ENCODE measurements at places on chromosomes 3 and 15. TPM values are rescaled to one million over a fixed set of nuclear protein-coding genes. Genes with fewer than 3 reads are reported as not detected.

ASB14 gene
- not detected for total RNA-seq

DNA sequence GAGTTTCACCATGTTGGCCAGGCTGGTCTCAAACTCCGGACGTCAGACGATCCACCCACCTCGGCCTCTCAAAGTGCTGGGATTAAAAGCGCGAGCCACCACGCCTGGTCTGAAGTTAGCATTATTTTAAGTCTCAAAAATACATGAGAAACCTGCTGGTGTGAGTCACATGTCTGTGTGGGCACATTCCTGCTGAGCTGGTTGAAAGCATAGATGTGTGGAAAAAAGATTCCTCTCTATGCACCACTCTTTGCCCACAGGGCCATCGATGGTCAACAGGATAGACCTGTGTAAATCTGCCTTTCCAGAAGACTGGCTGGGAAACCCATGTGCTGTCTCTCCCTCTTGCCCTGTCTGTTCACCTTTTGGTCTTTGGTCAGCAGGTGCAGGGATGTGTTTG is 63.5 kb downstream of the CHRD start:
- no peaks in the 10 kb centered on the region for H3K36me3 ChIP-seq
- no peak overlapping the region for H3K27ac ChIP-seq
- H3K4me3 ChIP-seq: no peak overlapping the region
- DNase-seq: no peak

MUC4 gene
- total RNA-seq: not detected

DNA sequence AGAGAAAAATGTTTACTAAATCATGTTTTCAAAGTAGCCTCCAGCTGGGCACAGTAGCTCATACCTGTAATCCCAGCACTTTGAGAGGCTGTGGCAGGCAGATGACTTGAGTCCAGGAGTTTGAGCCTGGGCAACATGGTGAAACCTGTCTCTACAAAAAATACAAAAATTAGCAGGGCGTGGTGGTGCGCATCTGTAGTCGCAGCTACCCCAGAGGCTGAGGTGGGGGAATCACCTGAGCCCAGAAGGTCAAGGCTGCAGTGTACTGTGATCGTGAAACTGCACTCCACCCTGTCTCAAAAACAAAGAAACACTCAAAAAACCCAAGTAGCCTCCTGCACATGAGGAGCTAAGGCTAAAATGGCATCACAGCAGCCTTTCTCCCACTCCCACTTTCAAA is 1.6 kb upstream of the PPIB start:
- peaks cover 24% of the 10 kb centered on the region for H3K4me1 ChIP-seq
- no peak for DNase-seq
- peaks cover 10% of the 10 kb centered on the region for H3K36me3 ChIP-seq
- peak overlapping the region; percentile 97 for H3K27ac ChIP-seq
- peak overlapping the region; percentile 93 for H3K4me3 ChIP-seq

GRCh38 chr3:80733522-80734176 is 965.9 kb upstream of the ROBO1 start:
- H3K4me1 ChIP-seq: no peaks in the 10 kb centered on the region
- no peaks in the 10 kb centered on the region for H3K27me3 ChIP-seq
- no peaks in the 10 kb centered on the region for H3K36me3 ChIP-seq
- DNase-seq: no peak
- no peak overlapping the region for H3K27ac ChIP-seq

- no peak overlapping the region for H3K27ac ChIP-seq
- H3K27me3 ChIP-seq: no peaks in the 10 kb centered on the region
- H3K4me1 ChIP-seq: no peaks in the 10 kb centered on the region
- DNase-seq: no peak
- no peaks in the 10 kb centered on the region for H3K36me3 ChIP-seq
- no peak overlapping the region for H3K4me3 ChIP-seq
Measured at GRCh38 chr3:38610934-38611333, 38.6 kb downstream of the SCN5A start.

DNA sequence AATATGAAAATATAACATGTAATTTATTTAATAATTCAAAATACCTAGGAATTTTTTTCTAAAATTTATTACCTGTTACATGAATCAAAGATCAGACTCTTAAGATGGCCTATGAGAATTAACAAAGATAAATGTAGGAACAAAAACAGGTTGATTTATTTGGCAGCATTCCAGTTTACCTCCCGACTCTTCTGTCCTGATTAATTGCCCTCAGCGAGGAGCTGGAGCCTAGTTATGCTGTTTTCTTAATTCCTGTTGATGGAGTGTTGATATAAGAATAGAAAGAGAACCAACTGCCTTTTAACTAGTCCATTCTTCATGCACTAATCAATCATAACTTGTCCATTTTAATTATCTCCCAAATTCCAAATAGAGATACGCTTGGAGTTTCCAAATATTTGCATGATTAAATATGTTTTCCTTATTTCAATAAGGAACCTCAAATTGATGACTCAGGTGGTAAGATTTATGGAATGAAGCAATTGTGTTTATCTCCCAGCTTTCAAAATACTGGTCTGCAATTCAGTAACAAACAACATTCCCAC is 10.6 kb upstream of the CPB1 start:
- H3K4me1 ChIP-seq: no peaks in the 10 kb centered on the region
- H3K4me3 ChIP-seq: no peak overlapping the region
- H3K27me3 ChIP-seq: peaks cover 7% of the 10 kb centered on the region
- no peak overlapping the region for H3K27ac ChIP-seq

DNA sequence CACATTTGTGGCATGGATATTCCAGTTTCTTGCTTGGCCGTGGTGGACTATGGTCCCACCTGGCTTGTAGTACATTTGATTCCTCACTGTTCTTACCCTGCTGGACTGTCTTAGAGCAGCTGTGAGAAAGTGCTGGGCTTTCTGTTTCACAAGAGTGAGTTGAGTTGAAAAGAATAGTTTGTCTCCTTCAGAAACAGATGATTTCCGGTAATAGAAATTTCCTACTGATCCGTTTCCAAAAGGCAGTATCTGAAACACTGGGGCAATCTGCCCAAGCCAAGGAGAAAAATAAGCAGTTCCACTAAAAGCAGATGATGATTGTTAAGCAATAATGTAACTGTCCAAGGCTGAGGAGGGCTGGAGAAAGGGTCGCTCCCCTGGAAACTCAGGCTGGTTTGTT is 96.0 kb downstream of the SUCLG2 start:
- H3K36me3 ChIP-seq: peaks cover 54% of the 10 kb centered on the region
- DNase-seq: no peak
- no peak overlapping the region for H3K4me3 ChIP-seq
- no peaks in the 10 kb centered on the region for H3K27me3 ChIP-seq
- peaks cover 12% of the 10 kb centered on the region for H3K4me1 ChIP-seq

GRCh38 chr15:65056106-65056505 is 10.9 kb downstream of the SLC51B start:
- H3K4me3 ChIP-seq: no peak overlapping the region
- H3K27me3 ChIP-seq: peaks cover 8% of the 10 kb centered on the region
- H3K4me1 ChIP-seq: peaks cover 14% of the 10 kb centered on the region
- H3K27ac ChIP-seq: no peak overlapping the region
- DNase-seq: no peak

GRCh38 chr15:31374986-31375385 is 48.4 kb downstream of the KLF13 start:
- no peaks in the 10 kb centered on the region for H3K27me3 ChIP-seq
- no peak overlapping the region for H3K4me3 ChIP-seq
- peaks cover 50% of the 10 kb centered on the region for H3K4me1 ChIP-seq
- no peak overlapping the region for H3K27ac ChIP-seq
- DNase-seq: no peak
- peaks cover 35% of the 10 kb centered on the region for H3K36me3 ChIP-seq

DNA sequence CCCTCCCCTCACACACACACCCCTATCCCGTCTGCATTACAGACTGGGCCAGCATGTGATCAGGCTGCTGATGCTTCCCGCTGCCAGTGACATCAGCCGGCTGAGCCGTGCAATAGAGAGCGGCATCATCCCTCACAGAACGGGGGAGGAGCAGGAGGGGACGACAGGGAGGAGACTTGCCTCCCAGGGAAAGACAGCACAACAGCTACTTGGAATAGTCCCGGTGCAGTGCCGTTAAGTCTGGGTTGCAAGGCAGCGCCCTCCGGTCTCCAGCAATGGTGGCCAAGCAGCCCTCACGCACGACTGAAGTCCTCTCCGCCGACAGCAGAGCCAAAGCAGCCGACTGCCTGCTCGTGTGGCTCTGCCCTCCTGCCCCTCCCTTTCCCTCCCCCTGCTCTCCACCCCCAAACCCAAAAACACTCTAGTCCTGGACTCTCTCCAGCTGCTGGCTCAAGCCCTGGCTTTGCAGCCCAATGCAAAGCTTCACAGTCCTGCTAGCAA is 31.5 kb upstream of the RPS17 start:
- no peaks in the 10 kb centered on the region for H3K36me3 ChIP-seq
- no peak for DNase-seq
- peaks cover 5% of the 10 kb centered on the region for H3K27me3 ChIP-seq
- H3K4me3 ChIP-seq: no peak overlapping the region
- H3K27ac ChIP-seq: no peak overlapping the region

SV2B gene
- 0.08 TPM for total RNA-seq
